ENCODE measurements at places on chromosomes 3 and 15.

- peak; percentile 86 for DNase-seq
These were observed 124.4 kb downstream of the PTPRG start for GRCh38 chr3:61685755-61686154.

- DNase-seq = no peak
These were observed 25.1 kb downstream of the SSUH2 start for GRCh38 chr3:8619548-8619947.

DNA sequence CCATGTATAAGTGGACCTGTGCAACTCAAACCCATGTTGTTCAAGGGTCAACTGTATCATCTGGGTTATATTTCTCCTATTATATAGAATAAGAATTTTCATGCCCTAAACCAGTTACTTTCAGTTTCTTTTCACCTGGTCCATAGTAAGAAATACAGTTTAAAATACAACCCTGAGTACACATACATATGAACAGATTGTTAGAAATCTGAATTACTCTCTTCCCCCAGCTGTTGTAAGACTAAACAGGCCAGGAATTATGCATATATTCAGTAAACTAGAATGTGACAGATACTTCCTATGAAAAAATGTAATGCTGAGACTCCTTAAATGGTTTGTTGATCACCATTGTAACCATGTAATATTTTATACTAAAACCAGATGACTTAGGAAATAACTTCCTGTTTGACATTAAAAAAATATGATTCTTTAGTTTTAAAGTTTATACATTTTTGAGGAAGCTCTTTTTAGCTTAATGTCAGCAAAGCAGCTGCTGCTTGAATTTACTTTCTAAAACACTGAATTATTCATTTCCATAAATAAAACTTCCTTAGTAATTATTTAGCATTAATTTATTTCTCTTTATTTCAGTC, 52.5 kb upstream of the ZCWPW2 start:
- no peak for DNase-seq

DNA sequence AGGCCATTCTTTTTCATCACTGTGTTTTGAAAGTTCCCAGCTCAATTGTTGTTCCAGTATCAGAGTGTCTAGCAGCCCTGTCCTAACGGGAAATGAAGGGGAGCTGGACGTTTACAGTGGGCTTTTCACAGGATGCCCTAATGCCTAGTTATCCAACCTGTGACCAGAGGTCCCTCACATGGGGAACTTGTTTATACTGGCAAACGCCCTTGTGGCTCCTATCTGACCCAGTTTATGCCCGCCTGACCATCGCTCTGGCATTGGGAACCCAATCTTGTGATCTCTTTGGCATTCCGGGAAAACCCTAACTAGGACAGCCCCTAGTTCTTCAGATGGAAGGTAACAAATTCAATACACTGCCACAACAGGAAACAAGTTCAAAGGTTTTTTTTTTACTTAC, 14.5 kb upstream of the MYRIP start:
- no peak for DNase-seq

- no peak for DNase-seq
These were observed 51.2 kb upstream of the HERC1 start for GRCh38 chr15:63884953-63885352.

Data from NCI-H524 treated with DMSO at 0.1 percent for 48 hours (cell line).